ENCODE measurements at places on chromosomes 12 and 14.

- DNase-seq, result no peak
These were observed 227.6 kb upstream of the NOS1 start for GRCh38 chr12:117589021-117589420.

- DNase-seq, result no peak
These were observed 72.8 kb upstream of the ZDHHC17 start for GRCh38 chr12:76690921-76691700.

- no peak for DNase-seq
These were observed 14.1 kb downstream of the IFT43 start for GRCh38 chr14:75999511-76000190.

DNA sequence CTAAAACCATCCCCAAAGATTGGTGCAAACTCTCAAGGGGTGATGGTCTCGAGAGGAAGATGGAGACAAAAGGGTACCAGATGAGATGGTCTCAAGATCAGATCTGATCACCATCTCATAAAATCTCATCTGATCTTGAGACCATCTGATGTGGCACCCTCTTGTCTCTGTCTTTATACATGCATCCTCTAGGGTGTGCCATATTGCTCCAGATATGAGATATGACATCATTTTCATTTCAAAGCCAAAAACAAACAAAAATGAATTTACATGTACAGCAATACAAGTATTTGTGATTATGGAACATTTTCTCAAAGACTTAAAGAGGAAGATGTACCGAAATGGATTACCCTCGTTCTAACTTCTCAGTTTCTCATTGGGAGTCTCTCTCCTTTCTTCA lies 787.2 kb downstream of the GALC start:
- no peak for DNase-seq

- DNase-seq, result no peak
These were observed 24.0 kb downstream of the TCTN1 start for GRCh38 chr12:110637869-110638441.

- no peak for DNase-seq
These were observed 78.8 kb downstream of the ITPR2 start for GRCh38 chr12:26754148-26754547.

DNA sequence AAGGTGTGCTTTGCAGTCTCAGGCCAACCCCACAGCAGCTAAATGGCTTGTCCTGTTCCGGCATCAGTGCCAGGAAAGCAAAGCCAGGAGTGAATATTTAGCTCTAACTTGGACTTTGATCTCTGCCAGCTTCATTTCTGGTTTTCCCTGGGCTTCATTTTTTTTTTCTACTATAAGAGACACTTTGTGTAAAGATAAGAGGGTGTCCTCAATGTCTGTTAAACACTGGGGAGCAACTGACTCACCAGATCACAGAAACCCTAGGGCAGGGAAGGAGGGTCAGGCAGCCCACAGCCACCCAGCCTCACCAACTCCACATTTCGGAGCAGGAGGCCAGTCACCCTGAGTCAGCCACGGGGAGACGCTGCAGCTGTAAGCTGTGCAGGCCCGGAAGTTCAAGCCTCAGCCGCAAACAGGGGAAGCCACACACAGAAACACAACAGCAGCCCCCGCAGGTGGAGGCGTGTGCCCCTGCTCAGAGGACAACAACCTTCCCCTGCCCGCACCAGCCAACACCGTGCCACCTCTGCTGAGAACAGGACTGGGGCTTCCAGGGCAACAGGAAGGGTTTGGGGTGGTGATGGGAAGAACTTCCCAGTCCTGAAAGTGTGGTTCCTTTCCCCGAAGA lies 6.3 kb downstream of the TNFRSF1A start:
- DNase-seq, result peak; percentile 91

GRCh38 chr12:41437563-41437962 lies 249.4 kb downstream of the PDZRN4 start:
- no peak for DNase-seq

DNA sequence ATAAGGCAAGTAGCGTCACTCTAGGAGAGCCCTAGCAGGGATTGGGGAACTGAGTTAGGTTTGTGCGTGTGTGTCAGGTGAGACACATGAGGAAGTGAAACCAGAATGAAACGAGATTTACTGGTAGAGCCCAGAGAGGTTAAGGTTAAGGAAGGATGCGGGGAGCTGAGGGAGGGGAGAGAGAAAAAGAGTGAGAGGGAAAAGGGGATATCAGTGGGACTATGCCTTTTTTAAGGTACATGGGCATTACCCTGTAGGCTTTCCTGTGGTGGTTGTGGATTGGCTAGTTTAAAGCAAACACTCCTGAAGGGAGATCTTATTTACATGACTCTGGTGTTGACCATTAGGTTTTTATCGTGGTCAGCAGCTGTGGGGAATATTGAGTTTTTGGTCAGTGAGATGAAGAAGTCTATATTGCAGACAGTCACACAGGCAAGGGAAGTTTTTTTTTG lies 13.9 kb downstream of the ZDHHC17 start:
- no peak for DNase-seq

DNA sequence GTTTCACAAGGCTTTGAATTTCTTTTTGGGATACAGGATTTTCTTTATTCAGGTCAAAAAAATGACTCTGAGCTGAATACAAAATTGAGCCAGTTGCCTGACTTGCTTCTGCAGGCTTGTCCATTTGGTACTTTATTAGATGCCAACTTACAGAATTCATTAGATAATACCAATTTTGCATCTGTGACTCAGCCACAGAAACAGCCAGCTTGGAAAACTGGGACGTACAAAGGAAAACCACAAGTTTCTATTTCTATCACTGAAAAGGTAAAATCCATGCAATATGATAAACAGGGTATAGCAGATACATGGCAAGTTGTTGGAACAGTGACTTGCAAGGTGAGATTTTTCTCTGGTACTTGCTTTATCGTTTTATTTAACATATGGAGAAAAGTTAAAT lies 5.8 kb downstream of the AP5M1 start:
- DNase-seq, result no peak

DNA sequence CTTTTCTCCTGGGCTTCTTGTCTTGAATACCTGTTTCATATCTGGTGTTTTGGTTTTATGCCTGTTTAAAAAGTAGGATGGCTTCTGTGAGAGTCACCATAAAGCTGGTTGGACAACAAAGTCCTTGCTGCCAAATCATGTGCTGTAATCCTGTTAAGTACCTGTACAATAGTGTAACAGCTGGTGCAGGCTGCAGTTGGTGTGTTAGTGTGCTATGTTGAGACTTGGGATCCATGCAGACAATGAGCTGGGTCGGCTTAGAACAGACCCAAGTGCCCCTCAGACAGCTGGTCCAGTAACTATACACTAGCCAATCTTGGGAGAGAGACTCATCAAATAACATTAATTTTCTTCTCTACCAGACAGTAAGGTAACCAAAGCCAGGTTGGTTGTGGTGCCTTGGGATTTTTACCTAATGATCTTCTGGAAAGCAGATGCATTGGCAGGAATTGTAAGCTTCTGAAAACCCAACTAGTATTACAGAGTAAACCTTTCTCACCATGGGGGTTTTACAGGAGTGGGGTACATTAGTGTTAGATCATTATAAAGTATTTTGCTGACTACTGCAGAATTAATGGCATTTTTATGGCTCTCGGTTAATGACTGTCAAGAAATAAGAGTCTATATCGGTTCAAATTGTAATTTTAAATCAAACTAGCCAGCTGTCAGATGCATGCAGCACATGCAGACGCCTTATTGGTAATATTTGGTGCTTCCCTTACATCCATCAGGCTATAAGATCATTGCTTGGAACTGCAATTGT lies 231.2 kb downstream of the PDZRN4 start:
- DNase-seq, result no peak

DNA sequence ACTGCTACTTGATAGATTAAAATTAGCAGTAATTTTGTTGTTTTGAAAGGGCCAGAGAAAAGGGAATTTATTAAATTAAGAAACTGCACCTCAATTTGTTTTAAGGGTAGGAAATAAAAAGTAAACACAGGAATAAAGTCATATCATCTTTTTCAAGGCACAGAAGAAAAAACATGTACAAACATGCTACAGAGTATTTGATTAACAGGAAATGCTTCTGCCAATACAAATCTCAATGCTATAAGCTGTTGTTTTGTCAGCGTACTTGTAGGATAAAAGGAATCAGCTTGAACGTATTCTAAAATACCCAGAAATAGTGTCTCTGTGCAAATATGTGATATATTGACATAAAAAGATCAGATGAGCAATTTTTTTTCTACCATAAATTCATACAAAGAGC lies 474.0 kb upstream of the MGAT4C start:
- DNase-seq, result no peak

GRCh38 chr14:103576371-103577024 lies 13.7 kb downstream of the COA8 start:
- DNase-seq, result no peak

All from stimulated activated CD8-positive, alpha-beta memory T cell treated with anti-CD3 and anti-CD28 coated beads, Interleukin-4, amount 100 ng/mL, for 48 hours (primary cell).